Osteoblast (primary cell): ENCODE measurements at places on chromosomes 1 and 21. TPM values are rescaled to one million over a fixed set of nuclear protein-coding genes. Genes with fewer than 3 reads are reported as not detected.

RAB4A gene
- total RNA-seq, result 19.9 and 20.0 TPM in 2 replicates

LCE1F gene
- not detected in 2 replicates for total RNA-seq

SLAMF9 gene
- total RNA-seq, result not detected in 2 replicates

KCNJ9 gene
- total RNA-seq, result not detected in 2 replicates

PHLDA3 gene
- total RNA-seq, result 116 and 134 TPM in 2 replicates

BARHL2 gene
- total RNA-seq, result not detected in 2 replicates

UBL4B gene
- 1.1 and 1.8 TPM in 2 replicates for total RNA-seq

GRHL3 gene
- total RNA-seq, result not detected in 2 replicates

OR2L3 gene
- under 0.01 TPM in 1 of 2 replicates, not detected in the other for total RNA-seq

TDRD5 gene
- not detected in 2 replicates for total RNA-seq

ZFYVE9 gene
- total RNA-seq, result 38.0 and 38.3 TPM in 2 replicates

EDN2 gene
- total RNA-seq, result not detected in 2 replicates

KAZN gene
- 9.0 and 10.3 TPM in 2 replicates for total RNA-seq

LAMC2 gene
- total RNA-seq, result 3.3 and 3.5 TPM in 2 replicates

ELAPOR1 gene
- 0.36 and 0.59 TPM in 2 replicates for total RNA-seq

PRAMEF14 gene
- not detected in 2 replicates for total RNA-seq

LDLRAD1 gene
- not detected in 2 replicates for total RNA-seq

CCDC17 gene
- total RNA-seq, result 0.72 and 1.5 TPM in 2 replicates

LCE3D gene
- total RNA-seq, result not detected in 2 replicates

ANKRD65 gene
- 1.2 and 1.8 TPM in 2 replicates for total RNA-seq

PKNOX1 gene
- total RNA-seq, result 11.9 and 15.9 TPM in 2 replicates

CENPF gene
- total RNA-seq, result 8.3 and 8.5 TPM in 2 replicates
